ENCODE measurements at places on chromosomes 7 and 10.

GRCh38 chr7:98227939-98228338, 16.7 kb downstream of the BHLHA15 start:
- no peak for DNase-seq

DNA sequence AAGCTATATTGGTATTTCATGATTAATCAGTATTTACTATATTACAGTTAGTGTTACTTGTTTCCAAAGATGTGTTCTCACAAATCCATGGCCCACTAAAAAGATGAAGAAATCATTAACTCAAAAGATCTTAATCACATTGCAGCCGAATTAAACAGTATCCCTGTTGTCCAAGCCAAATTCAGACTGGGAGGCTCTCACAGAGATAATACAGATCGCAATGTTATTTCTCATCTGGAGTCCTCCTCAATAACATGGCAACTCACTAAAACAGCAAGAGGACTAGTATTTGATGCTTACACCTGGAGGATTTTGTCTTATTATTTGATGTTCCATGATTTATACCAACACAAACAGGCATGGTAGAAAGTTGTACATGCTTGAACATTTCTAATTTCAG, 23.4 kb downstream of the CYP51A1 start:
- no peak for DNase-seq

GRCh38 chr7:142405122-142405765, 147.4 kb upstream of the PRSS58 start:
- DNase-seq, result no peak

DNA sequence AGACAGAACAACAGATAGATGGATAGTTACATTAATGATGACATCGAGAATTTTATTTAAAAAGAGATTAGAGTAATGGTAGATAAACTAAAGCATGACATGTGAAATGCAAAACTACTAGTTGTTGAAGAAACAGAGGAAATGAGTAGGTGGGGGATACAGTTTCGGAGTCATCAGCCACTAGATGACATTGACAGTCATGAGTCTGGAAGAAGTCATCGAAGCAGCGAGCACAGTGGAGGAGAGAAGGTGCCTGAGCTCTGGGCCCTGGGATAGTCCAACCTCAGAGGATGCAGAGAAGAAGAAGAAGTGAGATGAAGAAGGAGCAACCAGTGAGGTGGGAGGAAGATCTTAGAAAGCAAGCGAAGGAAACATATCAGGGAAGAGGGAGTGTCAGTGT, 20.2 kb upstream of the SEC61A2 start:
- DNase-seq, result no peak

DNA sequence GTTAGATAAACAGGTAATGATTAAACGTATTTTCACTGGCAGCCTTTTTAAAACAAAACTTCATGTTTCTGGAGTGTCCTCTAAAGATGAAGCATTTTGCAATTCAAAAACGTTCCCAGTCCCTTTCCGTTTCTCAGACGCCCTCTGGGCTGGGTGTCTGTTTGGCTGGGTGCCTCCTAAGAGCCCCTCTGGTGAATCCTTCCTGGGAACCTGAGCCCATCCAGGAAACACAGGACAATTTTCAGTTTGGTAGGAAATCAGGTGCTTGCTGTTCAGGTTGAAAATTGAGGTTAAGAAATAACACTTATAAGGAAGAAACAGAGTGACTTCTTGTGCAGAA, 76.7 kb downstream of the CHN2 start:
- no peak for DNase-seq

GRCh38 chr7:11319491-11320274, 346.0 kb downstream of the PHF14 start:
- no peak for DNase-seq

DNA sequence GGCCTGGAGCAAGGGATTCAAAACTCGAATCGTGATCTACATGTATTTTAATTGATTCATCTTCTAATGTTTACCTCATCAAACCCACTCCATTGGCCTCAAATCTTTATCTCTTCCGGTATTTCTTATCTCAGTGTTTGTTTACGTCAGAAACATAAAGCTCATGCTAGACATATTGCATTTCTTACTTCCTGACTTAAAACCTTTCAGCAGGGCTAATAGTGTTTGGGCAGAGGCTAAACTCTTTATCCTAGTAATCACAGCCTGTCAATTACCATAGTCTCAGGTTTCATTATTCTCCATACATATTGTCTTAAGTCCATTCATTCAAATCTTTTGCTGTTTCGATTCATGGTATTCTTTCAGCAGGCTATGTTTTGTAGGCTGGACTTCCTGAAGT, 81.3 kb upstream of the AGR3 start:
- DNase-seq, result no peak

DNA sequence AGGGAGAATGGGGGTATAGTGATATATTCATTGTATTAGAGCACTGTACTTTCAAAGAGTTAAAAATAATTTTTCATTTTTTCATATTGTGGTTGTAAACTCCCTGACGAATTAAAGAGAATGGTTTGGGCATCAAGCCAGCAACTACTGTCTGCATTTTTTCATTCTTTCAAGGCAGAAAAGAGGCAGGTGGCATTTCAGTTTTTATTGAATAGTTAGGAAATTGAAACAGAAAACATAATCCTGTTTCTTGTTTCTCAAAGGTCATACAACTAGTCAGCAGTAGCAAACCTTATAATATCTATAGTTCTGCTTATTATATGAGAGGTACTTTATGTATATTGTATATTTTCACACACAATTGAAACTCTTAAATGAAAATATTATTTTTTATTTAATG, 303.9 kb upstream of the KCND2 start:
- DNase-seq, result no peak

DNA sequence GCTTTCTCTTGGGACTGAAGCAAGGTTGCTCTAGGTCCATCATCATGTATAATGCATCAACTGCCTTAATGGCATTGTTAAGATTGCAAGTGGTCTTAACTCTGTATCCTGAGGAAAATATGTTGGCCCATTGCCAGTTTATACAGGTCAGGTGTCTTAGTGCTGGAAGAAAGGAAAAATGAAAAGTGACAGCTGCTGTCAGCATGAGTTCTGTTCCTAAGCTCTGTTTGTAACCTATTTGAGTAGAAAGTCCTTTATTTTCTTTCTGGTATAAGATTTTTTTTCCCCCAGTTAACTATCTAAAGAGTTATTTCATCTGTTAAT, 127.2 kb downstream of the SRI start:
- no peak for DNase-seq

GRCh38 chr7:21086688-21087087, 300.0 kb upstream of the SP8 start:
- DNase-seq, result no peak

GRCh38 chr7:40506158-40506557, 371.4 kb downstream of the SUGCT start:
- DNase-seq, result no peak

DNA sequence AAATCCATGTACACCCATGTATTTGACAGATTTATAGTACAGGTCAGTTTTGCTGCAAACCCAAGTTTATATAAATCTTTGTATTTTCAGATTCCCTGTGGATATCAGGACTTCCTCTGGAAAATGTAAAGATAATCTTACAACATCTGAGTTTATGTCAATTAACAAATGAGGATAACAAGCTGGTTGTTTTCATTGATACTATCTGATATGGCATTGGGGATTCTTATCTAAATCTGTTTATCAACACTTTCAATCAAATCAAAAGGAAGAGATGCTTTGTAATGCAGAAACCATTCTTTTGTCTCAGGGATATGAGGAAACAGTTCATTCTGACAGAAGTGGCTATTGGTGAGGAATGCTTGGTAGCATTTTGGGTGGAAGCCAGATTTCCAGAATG, 64.9 kb upstream of the FAM204A start:
- DNase-seq, result no peak

DNA sequence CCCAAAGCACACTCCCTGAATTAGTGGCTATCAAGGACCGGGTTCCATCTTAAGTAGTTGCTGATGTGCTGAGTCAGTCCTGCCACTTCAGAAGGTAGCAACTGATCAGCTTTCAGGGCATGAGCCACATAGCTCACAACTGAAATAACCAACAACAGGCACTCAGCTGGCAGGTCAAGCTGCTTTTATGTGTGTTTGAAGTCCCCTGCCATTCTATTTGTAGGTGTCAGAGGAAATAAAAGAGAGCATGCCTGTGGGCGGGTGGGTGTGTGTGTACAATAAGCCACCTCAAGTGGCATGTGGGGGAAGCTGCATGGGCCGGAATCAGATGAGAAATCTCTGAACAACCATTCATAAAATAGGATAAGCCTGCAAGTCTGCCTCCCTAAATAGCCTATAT, 114.3 kb upstream of the YAE1 start:
- DNase-seq, result no peak

DNA sequence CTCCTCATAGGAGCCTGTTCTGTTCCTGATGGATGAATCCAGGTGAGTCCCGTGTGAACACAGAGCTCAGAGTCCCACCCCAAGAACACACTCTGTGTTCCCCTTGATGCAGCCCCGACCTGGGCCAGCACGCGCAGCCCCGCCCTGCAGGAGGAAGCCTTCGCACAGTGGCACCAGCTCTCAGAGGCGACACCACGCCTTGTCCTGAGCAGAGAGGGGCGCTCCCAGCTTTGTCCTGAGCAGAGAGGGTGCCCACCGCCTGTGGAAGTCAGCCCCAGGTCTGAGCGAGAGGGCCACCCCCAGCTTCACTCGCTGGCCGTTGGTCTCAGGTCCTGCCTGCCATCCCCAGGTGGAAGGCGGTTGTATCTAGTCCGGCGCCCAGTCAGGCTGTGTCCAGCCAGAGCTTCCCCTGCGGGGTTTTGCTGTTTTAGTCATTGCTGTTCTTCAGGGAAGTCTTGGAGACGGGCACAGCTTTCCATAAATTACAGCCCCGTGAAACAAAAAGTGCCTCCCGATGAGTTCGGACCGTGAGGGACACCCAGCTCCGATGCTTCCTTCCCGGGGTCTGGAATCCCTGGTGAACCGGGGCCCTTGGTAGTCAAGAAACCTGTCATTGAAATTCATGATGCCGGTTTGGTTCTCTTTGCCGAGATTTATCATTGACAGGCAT, 43.6 kb downstream of the NKX6-2 start:
- no peak for DNase-seq

- no peak for DNase-seq
These were observed 314.3 kb downstream of the HPSE2 start for GRCh38 chr10:98921316-98921715.

- no peak for DNase-seq
These were observed 135.3 kb downstream of the KIAA1217 start for GRCh38 chr10:24344279-24344678.

- no peak for DNase-seq
These were observed 902.5 kb upstream of the ZNF722 start for GRCh38 chr7:63096141-63096540.

DNA sequence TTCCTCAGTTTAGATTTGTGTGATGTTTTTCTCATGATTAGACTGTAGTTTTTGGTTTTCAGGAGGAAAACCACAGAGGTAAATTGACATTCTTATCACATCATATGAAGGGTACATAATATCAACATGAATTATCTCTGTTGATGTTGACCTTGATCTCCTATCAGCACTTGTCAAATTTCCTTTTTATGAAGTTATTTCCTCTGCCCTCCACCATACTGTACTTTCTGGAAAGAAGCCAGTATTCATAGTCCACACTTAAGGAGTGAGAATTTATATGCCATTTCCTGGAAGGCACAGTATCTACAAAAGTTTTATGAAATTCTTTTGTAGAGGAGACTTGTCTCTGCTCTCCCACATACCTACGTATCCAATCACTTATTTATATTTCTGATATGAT, 807.2 kb upstream of the MBL2 start:
- no peak for DNase-seq

DNA sequence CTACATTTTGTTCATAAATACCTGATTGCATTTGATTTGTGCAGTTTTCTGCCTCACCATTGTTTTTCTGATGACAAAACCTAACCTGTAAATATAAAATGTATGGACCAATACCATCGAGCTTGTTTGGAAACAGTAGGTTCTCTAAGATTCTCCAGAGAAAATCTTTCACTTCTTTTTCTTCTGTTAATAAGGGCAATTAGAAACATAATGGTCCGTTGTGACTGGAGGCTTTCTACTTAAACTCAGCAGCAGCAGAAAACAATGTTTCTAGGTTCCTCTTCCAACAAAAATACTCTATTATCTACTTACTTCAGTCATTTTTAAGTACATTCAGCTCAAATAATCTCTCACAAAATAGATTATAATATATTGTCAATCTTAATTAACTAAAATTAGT, 601.5 kb downstream of the PHTF2 start:
- no peak for DNase-seq

DNA sequence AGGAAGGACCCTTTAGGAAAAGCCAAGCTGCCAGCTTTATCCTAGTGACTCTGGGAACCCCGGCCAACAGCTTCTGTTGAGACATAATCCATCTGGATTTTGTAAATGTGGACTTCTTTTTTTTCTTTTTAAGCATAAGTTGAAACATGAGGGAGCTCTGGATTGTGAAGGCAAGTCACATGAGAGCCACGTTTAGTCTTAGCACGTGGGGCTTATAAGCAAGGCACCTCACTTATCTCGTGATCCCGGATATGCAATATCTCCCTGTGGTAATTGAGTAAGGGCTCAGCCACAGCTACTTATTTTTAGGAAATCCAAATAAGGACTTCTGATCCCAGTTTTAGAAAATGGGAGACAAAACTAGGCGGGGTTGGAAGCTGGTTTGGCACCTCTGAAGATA, 111.2 kb upstream of the PTN start:
- no peak for DNase-seq

DNA sequence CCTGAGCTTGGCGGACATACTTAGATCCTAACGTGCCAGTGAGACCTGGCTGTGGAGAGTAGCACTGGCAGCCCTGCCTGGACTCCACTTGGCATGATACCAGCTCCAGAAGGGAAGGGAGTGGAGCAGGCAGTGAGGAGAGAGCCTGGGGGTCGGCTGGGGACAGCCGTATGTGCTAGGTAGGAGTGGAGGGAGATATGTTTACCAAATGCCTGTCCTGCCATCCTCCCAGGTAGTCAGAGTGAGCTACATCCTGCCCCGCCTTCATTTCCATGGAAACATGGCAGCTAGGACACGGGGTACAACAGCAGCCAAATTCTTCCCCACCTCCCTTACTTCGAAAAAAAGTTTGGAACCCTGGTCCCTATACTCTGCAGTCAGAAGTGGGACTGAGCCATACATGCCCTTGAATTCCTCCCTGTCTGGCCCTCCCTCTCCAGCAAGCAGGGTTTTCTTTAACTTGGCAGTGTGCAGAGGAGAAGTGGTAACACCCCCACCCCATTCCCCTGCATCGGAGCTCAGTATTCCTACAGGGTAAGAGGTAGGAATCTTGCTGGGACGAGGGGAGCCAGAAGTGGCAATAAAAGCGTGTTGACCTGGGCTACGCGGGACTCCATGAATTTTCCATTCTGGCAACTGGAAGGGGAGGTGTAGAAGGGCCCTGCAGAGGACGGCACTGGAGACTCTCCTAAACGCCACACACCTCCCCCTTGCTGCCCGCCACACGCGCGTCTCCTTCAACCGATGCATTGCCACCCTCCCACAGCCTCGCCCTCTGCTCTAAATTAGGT, 20.0 kb upstream of the SMO start:
- no peak for DNase-seq

- DNase-seq, result no peak
These were observed 24.8 kb downstream of the NEUROD6 start for GRCh38 chr7:31315758-31316157.

DNA sequence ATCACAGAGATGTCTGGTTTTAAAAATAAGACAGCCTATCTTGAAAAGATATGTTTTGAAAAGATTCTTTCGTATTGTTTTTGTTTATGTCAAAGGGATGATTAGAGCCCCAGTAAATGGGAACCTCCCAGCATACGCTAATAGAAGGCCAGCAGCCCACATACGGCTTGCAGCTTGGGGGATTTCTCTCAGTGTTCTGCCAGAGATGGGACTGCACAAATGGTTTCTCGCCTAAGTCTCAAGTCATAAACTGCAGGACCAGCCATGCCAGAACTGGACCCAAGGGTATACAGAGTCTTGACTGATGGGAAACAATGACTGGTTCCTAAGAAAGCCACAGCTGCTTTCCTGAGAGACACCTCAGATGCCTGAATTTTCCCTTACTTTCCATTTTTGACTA, 306.9 kb upstream of the DGKB start:
- DNase-seq, result no peak

Measured in CD4-positive, alpha-beta T cell treated with Interleukin-6 at 100 ng/mL for 8 hours (primary cell).